CD4-positive, alpha-beta T cell treated with Interleukin-17A for 1 hour (primary cell): ENCODE measurements at places on chromosomes 1 and 21.

- no peak for DNase-seq
Observed at GRCh38 chr1:65581119-65581518, 160.7 kb downstream of the LEPR start.

GRCh38 chr1:230725256-230726012 is 11.5 kb upstream of the AGT start:
- DNase-seq = no peak

GRCh38 chr21:30924146-30924700 is 42.8 kb upstream of the KRTAP11-1 start:
- DNase-seq = no peak

DNA sequence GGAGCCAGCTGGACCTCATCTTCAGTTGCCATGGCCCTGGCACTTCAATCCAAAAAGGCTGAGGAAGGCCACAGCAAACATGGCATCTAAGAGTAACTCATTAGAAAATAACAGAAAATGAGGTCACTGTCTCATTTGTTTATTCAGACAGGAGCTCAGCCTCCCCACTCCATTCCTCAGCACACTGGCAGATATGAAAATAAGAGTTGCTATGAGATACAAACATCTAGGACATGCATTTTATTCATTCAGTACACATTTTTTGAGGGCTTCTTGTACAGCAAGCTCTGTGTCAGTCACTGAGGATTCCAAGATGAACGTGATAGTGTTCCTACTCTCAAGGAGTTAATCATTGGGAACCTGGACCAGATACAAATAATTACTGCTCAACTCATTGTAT is 32.7 kb upstream of the TMEM125 start:
- DNase-seq = no peak

GRCh38 chr21:37063433-37063832 is 9.4 kb downstream of the PIGP start:
- no peak for DNase-seq

DNA sequence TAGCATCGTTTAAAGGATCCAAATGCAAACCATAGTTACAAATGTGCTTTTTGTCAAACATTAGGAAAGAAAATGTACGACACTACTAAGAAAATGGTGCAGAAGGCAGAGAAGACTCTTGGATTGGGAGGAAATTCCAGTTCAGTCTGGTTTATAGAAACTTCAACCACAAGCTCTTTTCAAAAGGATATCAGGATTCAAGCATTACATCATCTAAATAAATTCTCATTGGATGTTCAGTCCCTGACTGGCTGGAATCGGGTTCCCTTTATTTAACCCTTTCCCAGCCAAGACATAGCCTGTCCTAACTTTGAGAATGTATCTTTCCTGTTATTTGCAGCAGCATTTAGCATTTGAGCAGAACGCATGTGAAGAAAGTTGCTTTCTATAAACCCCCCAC is 184.6 kb downstream of the LMO4 start:
- no peak for DNase-seq

DNA sequence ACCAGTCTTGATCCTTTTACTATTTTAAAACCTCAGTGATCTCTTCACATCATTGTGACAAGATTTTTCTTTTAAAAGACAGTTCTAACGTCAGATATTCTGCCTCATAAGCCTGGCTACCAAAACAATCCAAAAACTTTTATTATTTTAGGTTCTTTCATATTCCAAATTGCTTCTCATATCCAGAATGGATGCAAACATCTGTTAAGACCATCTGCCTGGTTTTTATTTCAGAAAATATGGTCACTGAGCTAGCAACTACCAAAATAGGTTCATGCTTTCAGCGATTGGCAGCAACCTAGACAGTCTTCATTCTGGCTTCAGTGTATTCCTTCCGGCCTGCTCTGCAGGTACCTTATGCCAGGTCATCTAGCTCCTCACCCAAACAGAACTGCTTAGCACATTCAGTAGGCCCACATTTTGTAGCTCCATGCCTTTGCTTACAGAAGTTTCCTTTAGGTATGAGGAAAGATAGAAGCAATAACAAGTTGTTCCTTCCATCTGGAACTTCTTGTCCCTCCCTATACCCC is 59.0 kb upstream of the CACYBP start:
- DNase-seq = no peak

GRCh38 chr1:196152975-196153374 is 455.3 kb downstream of the KCNT2 start:
- DNase-seq = no peak

- no peak for DNase-seq
Observed at GRCh38 chr1:116733476-116734365, 20.5 kb upstream of the CD2 start.

DNA sequence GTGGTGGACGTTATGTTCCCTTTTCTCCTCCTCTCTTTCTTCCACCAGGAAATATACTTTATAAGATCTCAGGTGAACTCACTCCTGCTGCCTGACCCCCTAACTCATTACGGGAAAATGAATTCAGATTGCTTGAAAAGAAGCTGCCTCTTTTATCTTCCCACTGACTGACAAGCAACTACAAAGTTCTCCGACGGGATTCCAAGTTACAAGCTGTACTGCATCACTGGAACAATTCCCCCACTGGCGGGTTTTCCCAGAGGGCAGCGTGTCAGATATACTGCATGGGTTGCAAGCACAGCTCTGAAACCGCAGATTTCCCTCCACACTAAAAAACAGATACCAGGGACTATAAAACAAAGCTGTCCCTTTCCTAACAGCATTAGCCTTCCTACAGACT is 390.6 kb downstream of the KCTD3 start:
- DNase-seq = no peak

- no peak for DNase-seq
Observed at GRCh38 chr1:170273291-170274130, 127.8 kb downstream of the NTMT2 start.

DNA sequence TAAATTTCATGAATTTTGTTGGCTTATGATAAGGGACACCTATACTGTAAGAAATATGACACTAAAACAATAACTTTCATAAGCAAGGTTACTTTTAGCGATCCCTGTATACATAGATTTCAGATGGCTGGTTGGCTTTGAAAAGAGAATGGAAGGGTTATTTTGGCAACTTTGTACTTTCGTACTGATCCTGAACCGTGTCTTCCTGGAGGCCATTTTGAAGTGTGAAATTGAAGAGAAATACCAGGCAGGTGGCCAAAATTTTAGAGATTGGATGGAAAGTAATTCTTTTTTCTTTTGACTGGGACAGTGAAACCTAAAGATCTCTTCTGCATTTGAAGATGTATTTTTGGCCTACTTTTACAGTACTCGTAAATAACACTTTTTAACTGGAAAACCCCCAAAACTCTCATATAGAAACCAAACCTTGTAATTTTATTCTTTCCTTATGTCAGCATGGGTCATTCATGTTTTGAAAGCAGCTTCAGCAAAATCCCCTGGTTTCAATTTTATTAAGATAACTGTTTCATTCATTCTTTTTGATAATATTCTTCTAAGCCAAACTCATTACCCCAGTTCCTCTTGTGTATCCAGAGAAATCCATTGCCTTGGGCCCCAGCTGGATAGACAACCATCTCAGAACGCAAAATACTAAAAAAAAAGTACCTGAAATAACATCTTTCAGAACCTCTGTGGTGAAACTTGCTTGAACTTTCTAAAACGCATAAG is 38.4 kb upstream of the ZNF281 start:
- no peak for DNase-seq

GRCh38 chr1:93678946-93679480 is 2.6 kb downstream of the BCAR3 start:
- DNase-seq = no peak

DNA sequence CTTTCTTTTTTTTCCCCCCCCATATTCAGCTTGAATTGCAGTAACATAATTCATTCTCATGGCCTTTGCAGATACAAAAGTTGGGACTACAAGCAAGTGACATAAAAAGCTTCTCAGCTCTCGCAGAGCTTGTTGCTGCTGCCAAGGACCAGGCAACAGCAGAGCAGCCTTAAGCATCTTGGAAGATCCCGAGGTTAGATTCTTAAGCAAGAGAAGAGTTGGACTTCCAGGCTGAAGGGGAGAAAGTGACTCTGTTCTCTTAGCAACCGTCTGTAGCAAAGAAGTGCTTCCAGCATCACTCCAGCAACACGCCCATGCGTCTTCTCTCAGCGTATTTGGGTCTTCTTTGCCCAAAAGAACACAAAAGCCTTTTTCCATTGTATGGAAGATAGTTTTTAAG is 20.7 kb downstream of the AGT start:
- no peak for DNase-seq

- DNase-seq = no peak
Observed at GRCh38 chr1:151887028-151887427, 22.3 kb downstream of the THEM4 start.

- no peak for DNase-seq
Observed at GRCh38 chr1:197857477-197857876, 45.0 kb upstream of the C1orf53 start.

DNA sequence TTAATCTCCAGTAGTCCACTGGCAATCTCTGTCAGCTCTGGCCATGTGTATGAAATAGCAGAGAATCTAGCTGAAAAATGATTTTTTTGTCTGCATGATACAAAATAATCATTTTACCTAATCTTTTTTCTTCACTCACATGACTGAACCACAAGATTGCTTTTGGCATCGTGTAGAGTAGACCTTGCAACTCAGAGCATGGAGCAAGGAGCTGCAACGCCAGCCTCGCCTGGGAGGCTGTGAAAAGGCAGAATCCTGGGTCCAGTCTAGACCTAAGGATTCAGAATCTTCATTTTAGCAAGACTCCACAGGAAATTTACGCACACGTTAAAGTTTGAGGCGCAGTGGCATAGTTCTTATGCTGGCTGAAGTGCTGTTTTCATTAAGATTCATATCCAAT is 40.2 kb downstream of the TOMM20 start:
- no peak for DNase-seq

GRCh38 chr1:70528590-70529333 is 117.7 kb downstream of the CTH start:
- DNase-seq = peak; percentile 4

GRCh38 chr1:28974432-28974831 is 60.1 kb downstream of the EPB41 start:
- DNase-seq = no peak
